Thymus (tissue), 14 donors: ENCODE measurements at places on chromosomes 5 and 9.
A peak's percentile ranks its signal among the peaks of the same experiment; 100 is the strongest.

DNA sequence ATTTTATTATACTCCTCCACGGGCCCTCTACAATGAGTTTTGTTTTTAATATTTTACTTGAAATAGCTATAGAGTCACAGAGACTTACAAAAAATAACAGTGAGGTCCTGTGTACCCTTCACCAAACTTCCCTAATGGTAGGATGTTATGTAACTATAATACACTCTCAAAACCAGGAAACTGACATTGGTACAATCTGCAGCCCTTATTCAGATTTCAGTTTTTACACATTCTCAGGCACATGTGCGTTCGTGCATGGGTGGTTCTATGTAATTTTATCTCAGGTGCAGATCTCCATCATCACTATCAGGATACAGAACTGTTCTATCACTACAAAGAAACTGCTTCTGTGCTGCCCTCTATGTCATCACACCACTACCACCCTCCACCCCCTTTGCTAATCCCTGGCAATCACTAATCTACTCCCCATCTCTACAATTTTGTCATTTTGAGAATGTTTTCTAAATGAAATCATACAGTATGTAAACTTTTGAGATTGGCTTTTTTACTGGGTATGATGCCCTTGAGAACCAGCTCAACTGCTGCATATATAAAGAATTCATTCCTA is 16.4 kb downstream of the RAB14 start:
- DNase-seq: no peak

DNA sequence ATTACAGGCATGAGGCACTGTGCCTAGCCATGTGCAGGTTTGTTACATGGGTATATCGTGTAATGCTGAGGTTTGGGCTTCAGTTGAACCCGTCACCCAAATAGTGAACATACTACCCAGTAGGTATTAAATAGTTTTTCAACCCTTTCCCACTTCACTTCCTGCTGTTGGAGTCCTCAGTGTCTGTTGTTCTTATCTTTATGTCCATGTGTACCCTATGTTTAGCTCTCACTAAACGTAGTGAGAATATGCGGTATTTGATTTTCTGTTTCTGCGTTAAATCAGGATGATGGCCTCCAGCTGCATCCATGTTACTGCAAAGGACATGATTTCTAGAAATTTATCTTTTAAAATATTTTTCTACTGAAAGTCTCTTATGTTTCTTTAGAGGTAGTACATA is 17.8 kb downstream of the MTREX start:
- no peak for DNase-seq

GRCh38 chr5:53785924-53786323 is 225.5 kb downstream of the NDUFS4 start:
- DNase-seq: no peak

DNA sequence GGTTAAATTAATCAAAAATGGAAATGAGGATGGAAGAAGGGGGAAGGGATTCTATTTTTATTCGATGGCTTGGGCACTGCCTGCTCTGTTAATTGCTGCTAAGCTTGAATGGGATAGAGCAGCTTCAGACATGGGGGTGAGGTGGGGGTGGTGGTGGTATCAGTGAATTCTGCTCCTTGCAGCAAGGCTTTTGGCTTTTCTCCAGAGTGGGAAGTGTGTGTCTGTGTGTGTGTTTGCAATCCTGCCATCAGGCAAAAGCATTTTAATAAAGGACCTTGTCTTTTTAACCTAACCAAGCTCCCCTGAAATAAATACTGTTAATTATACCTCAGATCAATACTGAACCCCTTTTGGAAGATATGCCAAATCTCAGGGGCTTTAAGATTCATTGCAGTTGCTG is 110.9 kb upstream of the GPR151 start:
- DNase-seq: no peak

DNA sequence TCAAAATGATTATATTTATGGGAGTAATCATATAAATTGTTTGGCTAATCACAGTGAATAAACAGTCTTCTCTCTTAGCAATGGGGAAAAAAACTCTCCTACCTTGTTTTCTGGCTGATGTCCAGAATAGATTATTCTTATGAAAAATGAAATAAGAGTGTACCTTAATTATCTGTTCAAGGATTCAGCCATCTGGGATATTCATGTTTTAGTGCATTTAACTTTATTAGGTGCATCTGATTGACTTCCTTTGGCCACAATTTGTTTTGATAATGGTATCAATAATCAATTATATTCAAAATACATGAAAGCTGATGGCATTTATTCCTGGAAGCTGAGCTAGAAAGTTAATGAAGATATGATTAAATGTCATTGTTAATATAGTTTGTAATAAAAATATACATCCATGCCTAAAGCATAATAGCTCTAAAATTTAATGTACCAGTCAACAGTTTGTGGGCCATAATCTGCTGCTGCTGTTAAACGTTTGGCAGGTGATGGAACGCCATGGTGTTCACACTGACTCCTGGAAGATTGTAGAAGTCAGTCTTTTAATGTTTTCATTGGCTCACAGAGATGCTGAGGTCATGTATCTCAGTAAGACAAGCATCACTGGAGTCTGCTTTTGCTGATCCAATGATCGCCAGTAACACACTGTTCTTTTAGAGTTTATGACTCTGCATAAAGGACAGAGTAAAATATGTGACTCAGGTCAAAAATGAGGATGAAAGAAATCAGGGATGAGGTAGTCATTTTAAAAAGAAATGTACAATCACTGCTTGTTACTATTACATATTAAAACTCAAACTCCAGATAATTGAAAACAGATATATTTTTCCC is 105.8 kb downstream of the ISL1 start:
- DNase-seq: no peak

DNA sequence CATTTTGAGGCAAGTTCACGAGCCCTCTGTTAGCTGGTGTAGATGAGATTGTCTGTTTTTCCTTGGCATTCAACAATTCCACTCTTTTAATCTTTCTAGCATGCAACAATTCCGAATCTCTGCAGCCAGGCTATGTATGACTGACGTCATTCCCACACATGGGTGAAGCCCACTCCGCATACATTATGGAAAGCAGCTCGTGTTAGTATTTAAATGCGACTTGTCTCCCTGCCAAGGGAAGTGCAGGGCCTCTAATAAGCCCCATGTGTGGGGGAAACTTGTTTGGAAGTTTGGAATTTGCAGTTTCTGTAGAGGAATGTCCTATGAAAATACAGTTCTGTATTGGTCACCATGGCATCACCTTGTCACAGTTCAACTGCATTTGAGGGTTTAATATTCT is 146.0 kb upstream of the FBXL7 start:
- DNase-seq: no peak

DNA sequence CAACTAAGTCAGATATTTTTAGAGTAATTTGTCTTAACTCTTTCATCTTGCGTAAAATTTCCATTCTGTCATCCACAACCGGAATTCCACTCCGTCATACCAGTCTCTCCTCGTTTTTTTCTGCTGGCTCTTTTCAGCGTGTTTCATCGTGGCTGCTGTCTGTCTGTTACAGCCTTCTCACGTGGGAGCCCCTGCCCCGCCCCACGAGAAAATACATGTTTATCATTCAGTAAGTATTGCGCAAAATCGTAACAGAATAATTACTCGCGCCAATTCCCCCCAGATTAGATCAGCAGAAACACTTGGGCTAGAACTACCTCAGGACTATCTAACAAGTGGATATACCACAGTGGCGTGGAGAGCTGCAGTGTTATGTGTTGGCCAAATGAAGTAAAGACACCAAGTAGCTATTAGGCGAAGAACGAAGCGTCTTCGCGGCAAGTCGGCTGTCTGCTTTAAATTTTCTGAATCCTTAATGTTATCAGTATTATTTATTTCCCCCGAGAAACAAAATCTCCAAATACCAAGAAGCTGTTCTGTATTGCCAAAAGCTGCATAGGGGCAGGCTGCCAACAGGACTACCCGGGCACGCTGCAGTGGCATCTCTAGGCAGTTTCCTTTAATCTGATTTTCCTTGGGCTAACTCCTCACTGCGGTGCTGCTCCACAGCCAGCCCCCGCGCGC is 566 bp upstream of the FOCAD start:
- DNase-seq: peak; percentile 27

GRCh38 chr9:35835766-35836165 is 6.7 kb downstream of the TMEM8B start:
- DNase-seq: no peak

DNA sequence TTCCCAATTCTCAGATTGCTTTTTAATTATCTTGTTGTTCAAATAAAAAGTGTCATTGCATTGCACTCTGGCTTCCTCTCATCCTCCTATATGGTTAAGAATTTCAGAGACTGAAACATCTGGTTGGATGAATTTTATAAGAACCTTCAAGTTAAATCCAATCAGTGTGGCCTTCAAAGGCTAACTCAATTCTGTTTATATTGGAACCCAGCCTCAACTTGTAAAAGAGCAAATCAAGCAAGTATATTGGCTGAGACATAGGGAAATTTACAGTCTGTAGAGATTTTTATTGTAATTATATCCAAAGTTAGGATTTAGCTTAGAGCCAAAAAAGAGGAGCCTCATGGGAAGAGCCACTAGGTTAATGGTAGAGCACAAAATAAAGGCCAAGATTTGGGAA is 159.9 kb upstream of the FER start:
- no peak for DNase-seq

- no peak for DNase-seq
Measured at GRCh38 chr5:37738865-37739488, 100.9 kb downstream of the GDNF start.

GRCh38 chr5:6408260-6408596 is 29.9 kb upstream of the MED10 start:
- DNase-seq: no peak

GRCh38 chr5:159764283-159765134 is 151.8 kb upstream of the ADRA1B start:
- DNase-seq: no peak

- DNase-seq: no peak
Measured at GRCh38 chr9:33197279-33198152, 30.4 kb upstream of the B4GALT1 start.

GRCh38 chr9:124818431-124819281 is 34.6 kb upstream of the WDR38 start:
- no peak for DNase-seq

DNA sequence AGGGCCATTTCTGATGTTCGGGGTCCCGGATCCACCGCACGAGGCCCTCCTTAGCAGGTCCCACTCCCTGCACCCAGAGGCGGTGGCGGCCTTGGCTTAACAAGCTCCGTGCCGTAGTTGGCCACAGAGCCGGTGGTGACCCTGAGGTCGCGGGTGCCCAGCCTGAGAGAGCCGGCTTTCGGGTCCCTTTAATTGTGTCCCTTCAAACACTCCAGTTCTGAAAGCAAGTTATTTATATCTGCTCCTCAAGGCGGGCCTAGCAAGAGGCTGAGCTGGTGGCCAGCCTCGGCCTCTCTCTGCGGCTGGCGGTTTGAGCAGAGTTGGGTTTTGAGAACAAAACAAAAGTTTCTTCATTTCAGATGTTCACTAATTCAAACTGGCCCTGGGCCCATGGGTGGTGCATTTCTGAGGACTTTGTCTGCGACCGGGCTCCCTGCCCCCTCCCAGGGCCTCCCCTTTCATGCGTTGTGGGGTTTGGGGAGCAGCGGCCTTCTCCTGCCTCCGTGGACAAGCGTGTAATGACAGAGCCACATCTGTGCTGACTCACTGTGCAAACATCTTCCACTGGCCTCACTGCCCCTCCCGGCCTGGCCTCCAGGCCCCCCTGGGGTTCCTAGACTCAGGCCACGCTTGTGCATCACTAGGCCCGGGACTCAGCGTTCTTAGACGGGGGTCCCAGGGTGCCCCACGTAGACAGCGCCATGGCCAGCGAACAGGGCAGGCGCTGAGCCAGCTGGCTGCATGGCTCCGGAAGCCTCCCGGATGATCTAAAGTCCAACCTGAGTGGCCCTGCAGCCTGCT is 49.4 kb upstream of the COL5A1 start:
- DNase-seq: no peak

- no peak for DNase-seq
Measured at GRCh38 chr9:124248066-124248465, 9.7 kb upstream of the NEK6 start.

DNA sequence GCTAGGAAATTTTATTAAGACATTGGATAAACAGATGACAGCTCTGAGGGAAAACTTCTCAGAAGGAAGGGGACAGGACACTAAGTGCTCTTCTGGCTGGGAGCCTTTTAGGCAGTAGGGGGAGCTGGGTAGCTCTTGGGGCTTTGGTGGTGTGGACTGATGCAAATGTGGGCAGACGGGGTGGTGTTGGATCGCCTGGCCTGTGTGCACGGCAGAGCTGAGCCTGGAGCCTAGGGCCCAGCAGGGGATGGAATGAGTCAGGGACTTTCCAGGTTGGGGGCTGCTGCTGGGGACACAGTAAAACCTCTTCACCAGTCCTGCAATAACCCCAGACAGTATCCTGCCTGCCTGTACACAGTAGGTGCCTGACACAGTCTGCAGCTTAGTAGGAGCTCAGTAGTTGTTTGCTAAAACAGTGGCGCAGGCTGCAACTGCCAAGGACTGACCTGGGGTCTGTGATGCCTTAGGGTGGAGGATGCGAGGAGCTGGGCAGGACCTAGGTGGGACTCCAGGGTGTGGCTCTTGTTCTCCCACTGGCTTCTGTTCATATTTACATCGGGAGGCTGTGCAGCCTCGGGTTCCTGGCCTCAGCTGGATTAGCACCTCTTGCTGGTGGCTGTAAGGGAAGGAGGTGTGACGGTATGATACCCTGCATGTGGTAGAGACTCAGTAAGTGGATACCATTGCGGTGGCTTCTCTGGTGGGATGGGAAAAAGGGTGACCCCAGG is 83.8 kb downstream of the DAB2IP start:
- no peak for DNase-seq

- DNase-seq: no peak
Measured at GRCh38 chr9:124363326-124364096, 51.7 kb downstream of the PSMB7 start.

DNA sequence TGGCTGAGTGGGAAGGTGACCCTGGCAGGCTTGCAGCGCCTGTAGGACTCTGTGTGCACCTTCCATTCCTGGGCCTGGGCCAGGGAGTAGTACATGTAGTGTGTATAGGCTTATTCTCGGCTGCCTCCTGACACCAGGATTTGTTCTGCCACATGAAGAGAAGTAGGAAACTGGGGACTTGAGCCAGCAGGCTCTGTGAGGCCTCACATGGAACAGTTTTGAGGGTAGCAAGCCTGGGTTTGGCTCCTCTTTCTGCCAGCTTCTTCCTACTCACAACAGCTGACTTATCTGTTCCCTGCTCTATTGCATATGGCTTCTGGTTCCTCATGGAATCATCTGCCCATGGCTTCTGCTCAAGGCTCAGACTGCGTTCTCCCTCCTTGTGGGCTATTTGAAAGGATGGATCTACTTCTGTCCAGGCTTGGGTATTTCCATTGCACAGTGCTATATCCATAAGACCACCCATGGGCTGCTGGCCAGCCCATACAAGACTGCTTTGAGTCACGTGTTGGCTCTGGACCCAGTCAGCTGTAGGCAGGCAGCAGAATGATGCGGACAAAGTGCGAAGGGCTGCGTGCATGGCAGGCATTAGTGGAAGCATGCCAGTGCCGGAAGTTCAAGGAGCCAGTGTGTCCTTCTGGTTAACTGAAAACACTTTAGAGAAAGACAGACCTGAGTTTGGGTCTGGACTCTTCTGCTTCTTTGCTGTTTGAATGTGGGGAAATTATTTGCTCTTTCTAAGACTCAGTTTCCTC is 11.0 kb upstream of the INSYN2B start:
- DNase-seq: no peak

- DNase-seq: no peak
Measured at GRCh38 chr5:140259500-140259899, 43.4 kb downstream of the PFDN1 start.
